GM12878 (cell line): ENCODE measurements at places on chromosomes 3 and 15. TPM values are rescaled to one million over a fixed set of nuclear protein-coding genes. Genes with fewer than 3 reads are reported as not detected.

GRCh38 chr15:87487484-87487883, 769.1 kb downstream of the NTRK3 start:
- H3K27ac ChIP-seq, result no peak overlapping the region
- H3K27me3 ChIP-seq, result no peaks in the 10 kb centered on the region
- H3K4me3 ChIP-seq, result no peak overlapping the region
- no peak for DNase-seq

DNA sequence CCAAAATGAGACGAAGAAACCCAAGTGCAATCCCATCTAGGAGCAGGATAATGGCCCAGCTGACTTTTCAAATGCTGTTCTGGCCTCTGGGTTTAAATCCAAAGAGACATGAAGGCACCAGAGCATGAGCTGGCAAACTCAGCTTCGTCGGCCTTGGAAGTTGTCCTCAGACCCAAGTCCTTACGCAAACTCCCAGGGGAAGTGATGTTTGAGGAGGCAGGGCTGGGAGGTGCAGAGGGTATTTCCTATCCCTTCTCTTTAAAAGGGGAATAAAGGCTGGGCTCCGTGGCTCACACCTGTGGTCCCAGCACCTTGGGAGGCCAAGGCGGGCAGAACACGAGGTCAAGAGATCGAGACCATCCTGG, 68.9 kb upstream of the HERC1 start:
- H3K4me3 ChIP-seq, result no peak overlapping the region
- H3K36me3 ChIP-seq, result no peaks in the 10 kb centered on the region
- peaks cover 29% of the 10 kb centered on the region for H3K4me1 ChIP-seq

GRCh38 chr3:16658004-16658924, 53.0 kb upstream of the DAZL start:
- no peak overlapping the region for H3K4me3 ChIP-seq
- no peak for DNase-seq
- H3K27me3 ChIP-seq, result peaks cover 3% of the 10 kb centered on the region; the same call in 1 of the 2 replicates
- H3K36me3 ChIP-seq, result no peaks in the 10 kb centered on the region

DNA sequence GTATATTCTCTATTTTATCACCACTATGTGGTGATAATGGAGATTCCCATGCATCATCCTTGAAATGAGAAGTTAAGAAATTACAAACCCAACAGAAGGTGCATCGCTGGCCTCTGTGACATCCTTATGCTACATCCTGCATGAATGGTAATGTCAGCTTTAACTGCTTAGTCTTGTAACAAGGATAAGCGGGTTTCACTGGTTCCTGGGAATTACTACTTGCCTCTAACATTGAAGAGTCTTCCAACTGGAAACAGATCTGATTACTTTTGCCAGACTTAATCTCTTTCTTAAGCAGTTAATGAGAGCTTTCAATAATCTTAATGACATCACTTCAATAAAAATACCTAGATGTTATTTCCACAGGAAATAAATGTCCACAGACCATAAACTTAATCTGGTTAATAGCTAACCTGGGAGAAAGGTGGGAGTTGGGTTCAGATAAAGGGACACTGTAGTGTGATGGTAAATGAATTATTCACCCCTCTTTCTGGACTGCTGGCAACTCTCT, 44.0 kb downstream of the FMN1 start:
- H3K4me1 ChIP-seq, result no peaks in the 10 kb centered on the region
- H3K27me3 ChIP-seq, result peaks cover 8% of the 10 kb centered on the region; the same call in 1 of the 2 replicates
- DNase-seq, result no peak
- no peaks in the 10 kb centered on the region for H3K36me3 ChIP-seq
- no peak overlapping the region for H3K27ac ChIP-seq

- peaks cover 40% of the 10 kb centered on the region for H3K4me1 ChIP-seq
- no peaks in the 10 kb centered on the region for H3K27me3 ChIP-seq
- no peak for DNase-seq
- H3K36me3 ChIP-seq, result no peaks in the 10 kb centered on the region
- no peak overlapping the region for H3K27ac ChIP-seq
- H3K4me3 ChIP-seq, result no peak overlapping the region
Measured at GRCh38 chr3:196194542-196194915, 16.7 kb downstream of the ZDHHC19 start.

GRCh38 chr15:57923306-57923705, 142.2 kb downstream of the ALDH1A2 start:
- H3K36me3 ChIP-seq, result no peaks in the 10 kb centered on the region
- no peak for DNase-seq
- H3K4me1 ChIP-seq, result no peaks in the 10 kb centered on the region
- H3K27ac ChIP-seq, result no peak overlapping the region
- no peak overlapping the region for H3K4me3 ChIP-seq
- no peaks in the 10 kb centered on the region; the same call in none of the 2 replicates for H3K27me3 ChIP-seq

DNA sequence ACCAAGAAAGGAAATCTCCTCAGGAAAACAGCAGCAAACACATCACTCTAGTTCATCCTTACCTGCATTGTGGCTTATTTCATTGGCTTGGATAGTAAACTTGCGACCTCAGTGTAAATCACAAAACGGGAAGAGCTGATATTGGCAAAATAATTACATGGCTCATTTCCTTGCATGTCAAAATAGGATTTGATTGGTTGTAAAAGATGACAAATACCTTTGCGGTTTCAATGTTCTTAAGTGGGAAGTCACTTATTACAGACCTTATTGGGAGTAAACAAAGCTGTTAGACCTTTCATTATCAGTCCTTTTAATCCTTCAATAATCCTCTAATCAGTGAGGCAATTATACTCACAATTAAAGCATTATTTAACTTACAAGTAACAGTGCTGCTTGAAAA, 590.6 kb downstream of the MAGI1 start:
- no peak for DNase-seq
- H3K4me3 ChIP-seq, result no peak overlapping the region
- no peaks in the 10 kb centered on the region for H3K27me3 ChIP-seq
- H3K4me1 ChIP-seq, result no peaks in the 10 kb centered on the region
- H3K27ac ChIP-seq, result no peak overlapping the region

DNA sequence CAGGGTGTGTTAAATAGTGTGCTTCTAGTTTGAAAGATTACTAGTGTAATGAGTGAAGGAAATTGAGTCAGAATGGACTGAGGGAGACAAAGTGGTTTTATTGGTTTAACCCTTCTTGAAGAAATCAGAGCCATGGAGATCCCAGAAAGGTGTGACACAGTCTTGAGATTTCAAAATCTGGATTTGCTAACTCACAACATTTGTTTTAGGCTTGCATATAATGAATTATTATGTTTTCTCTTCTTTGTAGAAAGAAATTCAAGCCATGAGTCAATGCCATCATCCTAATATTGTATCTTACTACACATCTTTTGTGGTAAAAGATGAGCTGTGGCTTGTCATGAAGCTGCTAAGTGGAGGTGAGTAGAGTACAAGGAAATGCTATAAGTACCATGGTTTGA, 25.1 kb downstream of the OXSR1 start:
- H3K36me3 ChIP-seq, result peaks cover 19% of the 10 kb centered on the region
- no peak overlapping the region for H3K4me3 ChIP-seq
- DNase-seq, result no peak
- H3K4me1 ChIP-seq, result no peaks in the 10 kb centered on the region
- no peak overlapping the region for H3K27ac ChIP-seq
- no peaks in the 10 kb centered on the region for H3K27me3 ChIP-seq

DNA sequence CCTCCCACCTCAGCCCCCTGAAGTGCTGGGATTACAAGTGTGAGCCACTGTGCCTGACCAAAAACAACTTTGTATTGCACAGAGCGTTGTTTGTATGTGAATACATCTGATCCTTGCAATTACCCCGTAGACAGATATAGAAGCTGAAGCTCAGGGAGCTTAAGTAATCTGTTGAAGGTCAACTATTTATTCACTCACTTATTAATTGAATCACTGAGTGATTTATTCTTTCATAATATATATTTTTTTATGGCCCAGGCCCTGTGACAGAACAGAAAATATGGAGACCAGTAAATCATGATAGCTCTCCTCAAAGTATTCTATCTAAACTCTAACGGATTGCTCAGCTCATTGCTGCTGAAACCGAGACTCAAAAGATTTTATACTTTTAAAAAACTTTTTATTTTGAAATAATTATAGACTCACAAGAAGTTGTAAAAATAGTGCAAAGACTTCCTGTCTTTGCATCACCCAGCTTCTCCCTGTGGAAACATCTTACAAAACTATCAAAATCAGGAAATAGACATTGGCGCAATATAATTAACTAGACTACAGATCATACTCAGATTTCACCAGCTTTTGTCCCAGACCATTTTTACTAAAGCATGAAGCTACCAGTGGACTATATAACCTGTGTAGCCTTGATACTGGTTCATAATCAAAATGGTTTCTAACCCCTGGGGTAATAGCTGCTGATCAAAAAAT, 466.1 kb downstream of the PDCD6IP start:
- no peak overlapping the region for H3K4me3 ChIP-seq
- H3K36me3 ChIP-seq, result no peaks in the 10 kb centered on the region
- H3K4me1 ChIP-seq, result no peaks in the 10 kb centered on the region
- no peak overlapping the region for H3K27ac ChIP-seq
- DNase-seq, result no peak

GRCh38 chr3:108319428-108320082, 23.2 kb downstream of the HHLA2 start:
- no peaks in the 10 kb centered on the region for H3K27me3 ChIP-seq
- no peaks in the 10 kb centered on the region for H3K36me3 ChIP-seq
- no peak overlapping the region for H3K4me3 ChIP-seq
- no peak overlapping the region for H3K27ac ChIP-seq
- no peaks in the 10 kb centered on the region for H3K4me1 ChIP-seq

DNA sequence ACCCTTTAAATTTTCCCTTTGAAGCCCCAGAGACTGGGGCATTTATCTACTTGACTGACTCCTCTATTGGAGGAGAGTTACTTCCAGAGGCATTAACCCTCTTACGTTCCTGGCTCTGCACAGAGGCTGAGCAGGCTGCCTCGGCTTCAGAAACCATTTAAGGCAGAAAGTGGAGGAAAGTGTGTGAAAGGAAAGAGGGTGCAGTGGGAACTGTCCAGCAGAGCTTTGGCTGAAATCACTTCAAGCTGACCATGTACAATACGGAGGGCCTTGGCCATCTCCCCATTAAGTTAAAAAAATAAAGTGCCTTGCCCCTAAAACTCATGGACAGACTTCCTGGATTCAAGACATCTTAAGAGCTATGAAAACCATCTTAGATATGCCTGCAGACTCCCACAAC, 238.7 kb downstream of the SV2B start:
- no peak overlapping the region for H3K27ac ChIP-seq
- H3K36me3 ChIP-seq, result no peaks in the 10 kb centered on the region
- H3K27me3 ChIP-seq, result no peaks in the 10 kb centered on the region

GRCh38 chr15:69760890-69761568, 308.4 kb downstream of the RPLP1 start:
- no peak overlapping the region for H3K4me3 ChIP-seq
- DNase-seq, result peak; percentile 62
- H3K27ac ChIP-seq, result no peak overlapping the region
- H3K36me3 ChIP-seq, result no peaks in the 10 kb centered on the region
- H3K27me3 ChIP-seq, result peaks cover 3% of the 10 kb centered on the region; the same call in 1 of the 2 replicates

DNA sequence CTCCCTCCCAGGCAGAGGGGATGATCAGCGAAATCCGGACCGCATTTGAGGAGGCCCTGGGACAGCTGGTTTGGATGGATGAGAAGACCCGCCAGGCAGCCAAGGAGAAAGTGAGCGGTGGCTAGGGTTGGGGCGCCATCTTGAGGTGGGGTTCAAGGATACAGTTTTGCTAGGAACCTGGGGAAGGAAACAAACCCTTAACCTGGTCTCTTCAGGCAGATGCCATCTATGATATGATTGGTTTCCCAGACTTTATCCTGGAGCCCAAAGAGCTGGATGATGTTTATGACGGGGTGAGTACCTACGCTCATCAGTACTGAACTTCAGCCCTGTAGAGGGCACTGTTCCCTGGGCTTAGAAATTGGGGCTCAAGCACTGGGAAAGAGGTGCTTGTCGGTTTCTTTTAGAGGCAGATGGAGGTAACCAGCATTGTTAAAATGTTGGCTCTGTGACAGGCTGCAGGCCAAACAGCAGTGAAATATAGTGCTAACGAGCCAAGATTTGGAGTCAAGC, 9.6 kb upstream of the PSMD2 start:
- no peak overlapping the region for H3K27ac ChIP-seq
- H3K27me3 ChIP-seq, result no peaks in the 10 kb centered on the region
- H3K4me3 ChIP-seq, result no peak overlapping the region
- no peaks in the 10 kb centered on the region for H3K36me3 ChIP-seq

DNA sequence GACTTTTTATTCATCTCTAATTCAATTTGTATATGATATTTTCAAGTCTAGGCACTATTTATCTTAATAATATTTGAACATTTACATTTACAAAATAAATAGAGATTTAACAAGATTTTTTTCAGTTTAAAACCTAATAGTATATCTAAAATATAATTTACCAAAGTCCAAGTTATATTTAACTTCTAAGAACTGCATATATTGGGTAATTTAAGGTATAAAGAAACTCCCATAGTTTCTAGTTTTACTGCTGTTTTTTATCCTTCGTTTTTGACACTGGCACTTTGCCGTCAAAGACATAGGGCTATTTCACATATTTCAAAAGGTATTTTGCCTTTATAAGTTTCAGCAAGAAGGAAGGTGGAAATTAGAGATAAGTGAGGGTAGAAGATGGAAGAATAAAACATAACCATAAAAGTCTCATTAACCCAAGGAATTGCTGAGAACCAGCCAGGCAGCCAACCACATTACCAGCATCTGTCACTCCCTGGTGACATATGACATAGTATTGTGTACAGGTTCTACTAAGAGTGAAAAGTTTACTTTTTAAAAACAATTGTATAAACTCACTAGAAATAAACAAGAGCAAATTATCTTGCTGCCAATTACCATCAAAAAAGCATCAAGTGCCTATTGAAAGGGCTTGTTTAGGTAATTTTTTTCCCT, 251.5 kb downstream of the NSUN3 start:
- H3K27me3 ChIP-seq, result no peaks in the 10 kb centered on the region
- no peak for DNase-seq
- no peak overlapping the region for H3K4me3 ChIP-seq
- H3K36me3 ChIP-seq, result no peaks in the 10 kb centered on the region

GRCh38 chr3:129030611-129031010, 29.5 kb downstream of the EFCC1 start:
- no peaks in the 10 kb centered on the region for H3K36me3 ChIP-seq
- no peak overlapping the region for H3K27ac ChIP-seq
- no peak overlapping the region for H3K4me3 ChIP-seq
- no peak for DNase-seq

Gene HMG20A
- 51.9 and 54.7 TPM in 2 replicates for total RNA-seq

Gene CCR8
- 14.4 and 16.9 TPM in 2 replicates for total RNA-seq

Gene GATA2
- 0.13 and 0.56 TPM in 2 replicates for total RNA-seq

Gene TRH
- total RNA-seq, result not detected in 2 replicates

Gene CHRM5
- total RNA-seq, result not detected in 2 replicates

Gene VGLL3
- total RNA-seq, result 0.03 and 0.05 TPM in 2 replicates

Gene ANKUB1
- not detected in 2 replicates for total RNA-seq

Gene CPN2
- 0.05 TPM in 1 of 2 replicates, not detected in the other for total RNA-seq

Gene CLRN1
- not detected in 2 replicates for total RNA-seq

Gene SEC62
- 68.8 and 74.6 TPM in 2 replicates for total RNA-seq

Gene CD96
- total RNA-seq, result 0.45 and 0.97 TPM in 2 replicates

Gene TMA7
- 315 and 319 TPM in 2 replicates for total RNA-seq

Gene ROPN1
- not detected in 2 replicates for total RNA-seq

Gene IL17RE
- total RNA-seq, result 0.37 and 0.51 TPM in 2 replicates

Gene ANKRD34C
- not detected in 2 replicates for total RNA-seq
